Right lobe of liver (tissue), 6 donors: ENCODE measurements at places on chromosomes 4 and X. TPM values are rescaled to one million over a fixed set of nuclear protein-coding genes. Genes with fewer than 3 reads are reported as not detected.

DAPP1 gene
- total RNA-seq: 0.12 TPM

CT45A2 gene
- not detected for total RNA-seq

EFHC2 gene
- not detected for total RNA-seq

NOA1 gene
- total RNA-seq: 5.9 TPM

SMIM43 gene
- total RNA-seq: not detected

LEF1 gene
- 0.23 TPM for total RNA-seq

SMIM10L2A gene
- 0.15 TPM for total RNA-seq

GLUD2 gene
- 5.4 TPM for total RNA-seq

PTTG2 gene
- not detected for total RNA-seq

EMD gene
- 25.1 TPM for total RNA-seq

ZAR1 gene
- not detected for total RNA-seq

TCEAL1 gene
- 8.4 TPM for total RNA-seq

BEX2 gene
- not detected for total RNA-seq

CENPVL2 gene
- total RNA-seq: not detected

PRDM8 gene
- 0.24 TPM for total RNA-seq

AMTN gene
- not detected for total RNA-seq

PLAC8 gene
- total RNA-seq: 6.0 TPM

RTL9 gene
- total RNA-seq: 0.09 TPM

ATOH1 gene
- not detected for total RNA-seq

KCTD8 gene
- not detected for total RNA-seq
